Tongue (tissue), 3 donors: ENCODE measurements at places on chromosomes 6 and 20. TPM values are rescaled to one million over a fixed set of nuclear protein-coding genes. Genes with fewer than 3 reads are reported as not detected.

Gene HCRTR2
- not detected for total RNA-seq

Gene RIPOR2
- 21.3 TPM for total RNA-seq

GRCh38 chr6:29992807-29993206 is 50.5 kb downstream of the HLA-A start:
- no peak for DNase-seq

Gene C6orf163
- total RNA-seq = 2.7 TPM

Gene DDO
- total RNA-seq = 6.6 TPM

DNA sequence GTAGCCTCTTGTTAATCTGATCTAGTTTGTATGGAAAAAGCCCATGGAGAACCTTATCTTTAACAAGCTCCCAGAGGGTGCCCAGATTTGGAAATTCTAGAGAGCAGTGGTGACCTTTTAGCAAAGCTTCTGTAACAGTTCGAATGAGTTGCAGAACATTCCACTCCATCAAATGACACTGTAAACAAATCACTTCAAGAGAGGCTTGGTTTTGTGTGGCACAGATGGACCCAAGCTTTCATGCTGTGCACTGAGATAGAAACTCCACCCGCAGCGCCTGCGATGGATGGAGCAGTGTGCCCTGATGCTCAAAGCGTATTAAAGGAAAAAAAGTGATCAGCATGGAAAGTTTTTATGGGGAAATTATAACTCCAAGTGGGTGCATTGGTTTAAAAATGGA is 55.1 kb upstream of the ISM1 start:
- DNase-seq = no peak

Gene PDE7B
- total RNA-seq = 14.6 TPM

Gene TCP11
- total RNA-seq = not detected

- DNase-seq = no peak
Observed at GRCh38 chr6:39339096-39339867, 16.8 kb upstream of the KCNK16 start.

Gene TREML1
- total RNA-seq = not detected

Gene DCDC2
- 0.21 TPM for total RNA-seq

DNA sequence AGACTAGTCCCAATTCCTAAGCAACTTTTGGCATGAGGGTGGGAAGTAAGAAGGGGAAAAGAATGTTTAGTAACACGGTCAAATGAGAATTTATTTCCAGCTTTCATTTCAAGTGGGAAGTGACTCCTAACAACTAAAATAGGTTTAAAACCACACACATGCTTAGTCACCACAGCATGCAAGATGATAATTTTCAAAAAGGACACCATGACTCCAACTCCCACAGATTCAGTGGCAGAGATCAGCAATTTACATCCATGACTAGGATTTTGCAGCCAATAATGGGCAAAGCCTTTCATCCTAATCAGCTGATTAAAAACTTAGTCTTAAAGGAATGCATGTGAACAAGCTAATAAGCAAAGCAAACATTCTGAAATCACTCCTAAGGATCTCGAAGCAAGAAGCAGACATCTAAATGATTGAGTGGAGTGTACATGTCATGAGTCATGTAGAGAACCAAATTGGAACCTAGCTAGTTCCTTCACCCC is 48.1 kb upstream of the GCLC start:
- DNase-seq = no peak

- DNase-seq = no peak
Observed at GRCh38 chr6:155527443-155527842, 71.8 kb upstream of the NOX3 start.

DNA sequence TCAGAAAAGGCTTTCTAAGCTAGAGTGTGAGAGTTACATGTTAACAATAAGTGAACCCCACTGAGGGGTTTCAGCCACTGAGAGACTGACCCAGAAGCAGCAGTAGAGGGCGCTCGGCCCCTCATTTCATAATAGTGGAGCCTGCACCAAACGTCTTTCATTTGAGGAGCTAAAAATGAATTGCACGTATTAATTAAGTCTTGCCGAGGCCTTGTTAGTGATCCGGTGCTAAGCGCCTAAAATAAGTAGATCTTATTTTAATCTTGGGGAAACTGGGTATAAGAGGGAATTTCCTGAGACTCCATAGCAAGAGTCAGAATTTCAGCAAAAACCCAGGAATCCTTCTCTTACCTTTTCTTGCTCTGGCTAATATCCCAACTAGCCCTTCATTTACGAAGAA is 209.7 kb downstream of the FARS2 start:
- peak; percentile 83 for DNase-seq

Gene OR2H2
- not detected for total RNA-seq

Gene ENPP3
- 2.3 TPM for total RNA-seq

Gene SCUBE3
- total RNA-seq = 1.3 TPM

DNA sequence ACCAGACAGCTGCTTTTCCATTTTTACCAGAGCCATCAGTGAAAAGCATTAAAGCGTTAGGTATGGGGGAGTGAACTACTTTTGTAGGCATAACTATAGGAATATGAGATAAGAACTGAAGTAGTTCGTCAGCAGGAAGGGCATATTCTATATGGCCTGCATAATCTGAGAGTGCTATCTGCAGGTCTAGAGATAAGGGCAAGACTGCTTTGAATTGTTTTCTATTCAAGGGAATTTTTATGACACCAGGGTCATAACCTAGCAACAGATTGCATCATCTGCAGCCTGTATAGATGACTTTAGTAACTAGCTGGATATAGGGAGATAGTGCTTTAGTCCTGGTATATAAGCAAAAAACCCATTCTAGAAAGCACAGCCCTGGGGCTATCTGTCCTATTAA is 437.3 kb upstream of the HTR1E start:
- DNase-seq = no peak

DNA sequence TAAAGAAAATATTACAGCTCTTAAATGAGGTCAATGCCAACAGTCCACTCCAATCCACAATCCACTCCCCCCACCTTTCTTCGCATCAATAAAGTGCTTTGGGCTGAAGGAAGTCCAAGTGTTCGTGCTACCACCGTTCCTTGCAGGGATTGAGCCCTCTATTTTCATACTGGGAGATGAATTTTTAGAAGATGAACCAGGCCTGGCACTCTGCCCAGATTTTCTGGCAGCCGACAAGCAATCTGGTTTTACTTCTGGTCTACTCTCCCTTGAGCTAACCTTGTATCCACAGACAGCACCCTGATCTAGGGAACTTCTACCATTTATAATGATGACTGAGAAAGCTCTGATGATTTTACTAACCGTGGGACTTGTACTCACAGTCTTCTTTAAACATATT is 72.3 kb downstream of the BTBD9 start:
- peak; percentile 84 for DNase-seq

DNA sequence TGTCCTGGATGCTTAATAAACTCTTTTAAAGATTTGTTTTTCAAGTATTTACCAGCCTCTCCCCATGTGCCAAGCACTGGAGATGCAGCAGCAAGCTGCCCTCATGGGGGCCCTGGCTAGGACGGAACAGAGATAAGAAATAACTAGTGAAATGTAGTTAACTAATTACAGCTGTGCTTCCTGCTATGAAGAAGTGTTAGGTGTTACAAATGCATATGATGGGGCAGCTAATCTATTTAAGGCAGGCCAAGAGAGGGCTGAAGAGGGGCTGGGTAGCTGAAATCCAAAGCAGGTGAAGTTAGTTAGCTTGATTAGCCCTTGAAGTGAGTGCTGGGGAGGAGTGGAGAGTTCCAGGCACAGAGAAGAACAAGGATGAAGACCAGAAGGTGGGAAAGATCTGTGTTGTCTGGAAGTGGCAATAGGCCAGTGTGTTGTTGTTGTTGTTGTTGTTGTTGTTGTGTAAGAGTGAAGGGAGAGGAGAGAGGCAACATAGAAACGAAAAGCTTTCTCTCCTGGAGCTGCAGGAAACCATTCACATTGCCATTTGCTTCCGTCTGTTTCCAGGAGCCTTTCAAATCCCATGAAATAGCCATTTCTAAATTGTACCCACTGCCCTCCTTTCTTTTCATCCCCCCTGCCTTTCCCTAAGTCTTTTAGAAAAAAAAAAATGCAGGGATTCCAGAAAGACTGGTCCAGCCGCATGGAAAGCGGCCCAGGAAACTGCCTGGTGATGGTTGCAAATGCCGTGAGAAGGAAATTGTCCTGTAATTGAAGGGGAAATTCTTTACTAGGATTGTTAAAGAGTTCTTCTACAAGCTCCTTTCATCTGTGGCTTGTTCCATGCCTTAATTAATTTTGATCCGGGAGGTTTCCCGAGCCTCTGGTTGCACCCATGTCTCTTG is 119.6 kb downstream of the TFAP2C start:
- DNase-seq = no peak

Gene GMPR
- 50.2 TPM for total RNA-seq

Gene ZNF512B
- 15.3 TPM for total RNA-seq

Gene ELOVL4
- 2.7 TPM for total RNA-seq

- DNase-seq = no peak
Observed at GRCh38 chr6:159935065-159935464, 33.8 kb upstream of the IGF2R start.

- no peak for DNase-seq
Observed at GRCh38 chr6:159639721-159640120, 53.3 kb downstream of the SOD2 start.

DNA sequence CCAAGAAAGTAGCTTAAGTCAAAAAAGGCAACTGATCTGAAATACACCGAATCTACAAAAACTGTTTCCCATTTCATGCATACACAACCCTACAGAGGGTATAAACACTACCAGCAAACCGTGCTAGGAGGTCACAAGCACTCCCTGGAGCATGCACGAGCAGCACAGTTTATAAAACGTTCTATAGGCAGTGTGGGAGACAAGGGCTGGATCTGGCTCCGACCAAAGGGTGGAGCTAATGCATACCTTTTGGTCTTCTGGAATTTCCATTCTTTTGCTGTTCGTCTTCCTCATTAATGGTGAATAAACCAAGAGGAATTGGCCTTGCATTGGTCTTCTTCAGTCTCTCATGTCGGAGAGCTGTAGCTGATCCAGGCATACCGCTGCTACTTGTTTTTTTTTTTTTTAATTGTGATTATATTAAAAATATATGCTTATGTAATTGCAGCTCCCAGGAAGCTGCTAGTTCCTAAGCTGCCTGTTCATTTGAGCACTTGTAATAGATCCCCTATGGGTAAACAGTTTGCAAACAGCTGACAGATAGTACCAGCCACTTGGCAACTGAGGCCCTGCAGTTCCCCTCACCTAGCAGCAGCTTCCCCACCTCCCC is 24.5 kb downstream of the MAP7 start:
- no peak for DNase-seq

Gene LPIN3
- total RNA-seq = 11.0 TPM
